ENCODE measurements at places on chromosomes 12 and 14. TPM values are rescaled to one million over a fixed set of nuclear protein-coding genes. Genes with fewer than 3 reads are reported as not detected.

DNA sequence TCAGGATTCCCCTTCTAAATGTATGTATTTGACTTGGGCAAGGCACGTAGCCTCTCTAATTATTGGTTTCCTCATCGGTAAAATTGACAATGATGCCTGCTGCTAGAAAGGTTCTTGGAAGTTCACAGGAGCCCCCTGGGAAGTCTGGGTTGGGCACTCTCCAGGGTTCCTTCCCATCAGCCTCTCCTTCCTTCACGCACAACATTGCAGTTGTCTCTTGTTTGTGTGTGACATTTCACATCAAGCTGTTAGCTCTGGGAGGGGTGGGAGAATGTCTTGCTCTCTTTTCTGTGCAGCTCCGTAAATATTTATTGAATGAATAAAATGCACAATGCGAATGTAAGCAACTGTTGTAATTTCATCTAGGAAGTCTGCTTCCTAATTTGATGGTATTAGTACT, 153.2 kb upstream of the PRICKLE1 start:
- no peak for DNase-seq

DNA sequence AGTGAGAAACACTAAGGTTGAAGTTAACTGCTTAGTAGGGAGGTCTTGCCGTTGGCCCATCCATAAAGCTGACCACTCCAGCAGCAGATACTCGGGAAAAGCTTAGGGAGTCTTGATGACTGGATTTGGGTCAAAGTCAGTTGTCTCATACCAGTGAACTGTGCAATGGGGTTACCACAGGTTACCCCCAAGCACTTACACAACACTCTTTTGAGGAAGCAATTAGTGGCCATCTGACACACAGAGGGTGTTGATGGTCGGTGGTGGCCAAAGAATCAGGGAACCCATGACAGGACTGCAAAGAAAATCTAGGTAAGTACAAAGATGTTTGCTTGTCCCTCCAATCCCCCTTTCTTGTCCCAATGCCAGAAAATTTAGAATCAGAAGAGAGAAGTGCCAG, 410.2 kb downstream of the APAF1 start:
- no peak for DNase-seq

DNA sequence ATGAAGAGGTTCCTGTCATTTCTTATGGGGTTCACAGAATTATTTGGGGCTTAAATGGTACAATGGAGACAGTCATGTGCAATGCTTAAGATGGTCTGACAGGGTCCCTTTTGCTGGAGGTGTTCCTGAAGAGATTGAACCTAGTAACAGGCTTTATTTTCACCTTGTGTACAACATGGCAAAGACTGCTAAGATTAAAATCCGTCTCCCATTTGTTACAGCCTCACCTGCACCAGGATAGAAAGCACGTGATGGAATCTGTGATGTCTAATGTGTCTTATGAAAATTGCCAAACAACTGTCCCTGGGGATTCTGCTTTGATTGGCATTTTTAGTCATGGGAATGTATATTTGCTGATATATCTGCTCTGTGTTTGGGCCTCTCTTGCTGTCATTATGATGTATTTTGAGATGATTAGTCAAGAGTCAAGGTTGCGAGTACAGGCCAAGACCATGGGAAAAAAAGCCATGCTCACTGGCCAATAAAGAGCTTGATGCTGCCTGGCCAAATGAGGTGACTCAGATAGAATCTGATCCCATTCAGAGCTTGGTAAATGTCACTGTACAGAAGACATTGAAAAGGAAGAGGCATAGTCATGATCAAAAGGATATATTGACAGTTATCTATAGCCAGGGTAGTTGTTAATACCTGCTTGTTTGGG, 96.1 kb downstream of the FLRT2 start:
- no peak for DNase-seq

DNA sequence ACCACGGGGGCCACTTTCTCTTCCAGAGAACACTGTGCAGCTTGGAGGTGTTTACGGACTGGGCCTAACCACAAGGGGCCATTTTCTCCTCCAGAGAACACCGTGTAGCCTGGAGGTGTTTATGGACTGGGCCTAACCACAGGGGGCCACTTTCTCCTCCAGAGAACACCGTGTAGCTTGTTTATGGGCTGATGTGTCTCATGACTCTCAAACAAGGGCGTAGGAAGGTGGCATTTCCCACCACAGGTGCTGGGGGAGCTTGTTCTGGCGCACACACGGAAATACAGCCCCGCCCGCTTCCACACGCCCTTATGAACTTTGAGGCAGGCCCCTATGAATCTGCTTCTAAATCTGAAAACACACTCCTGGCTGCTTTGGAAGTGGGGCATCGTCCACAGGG, 174.6 kb upstream of the SFSWAP start:
- no peak for DNase-seq

DNA sequence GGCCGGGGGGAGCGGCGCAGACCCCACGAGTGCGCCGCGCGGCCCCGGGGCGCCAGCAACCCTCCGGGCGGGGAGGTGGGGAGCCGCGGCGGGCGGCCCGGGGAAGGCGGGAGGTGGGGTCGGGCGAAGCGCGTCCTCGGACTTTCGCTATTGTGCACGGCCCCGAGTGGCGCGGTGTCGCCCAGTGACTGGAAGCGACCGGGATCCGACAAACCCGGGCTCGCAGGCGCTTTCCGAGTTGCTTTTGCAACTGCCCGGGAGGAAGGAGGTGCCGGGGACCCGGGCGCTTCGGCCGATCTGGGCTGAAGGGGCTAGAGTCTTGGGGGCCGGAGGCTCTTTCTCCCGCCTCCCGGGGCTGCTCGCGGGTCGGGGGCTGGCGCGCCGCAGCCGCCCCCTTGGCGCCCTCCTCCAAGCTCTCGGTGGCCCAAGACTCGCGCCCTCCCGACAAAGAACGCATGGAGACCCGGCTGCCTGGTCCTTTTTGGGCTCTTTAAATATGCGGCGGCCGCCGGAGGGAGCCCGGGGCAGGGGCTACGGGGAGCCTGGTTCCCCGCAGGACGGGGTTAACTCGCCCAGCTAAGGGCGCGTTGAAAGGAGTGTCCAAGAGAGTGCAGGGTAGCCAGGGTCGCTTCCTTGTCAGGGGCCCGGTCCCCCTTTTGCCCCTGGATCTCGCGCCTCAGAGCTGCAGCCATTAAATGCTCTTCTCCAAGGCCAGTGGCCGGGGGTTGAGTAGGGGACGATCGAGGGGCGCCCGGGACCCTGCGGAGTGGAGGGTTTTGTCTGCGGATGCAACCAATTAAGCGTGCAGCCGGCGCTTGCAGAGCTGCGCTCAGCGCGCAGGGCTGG, 1.4 kb downstream of the HMGA2 start:
- no peak for DNase-seq

GRCh38 chr12:85466890-85467289, 186.9 kb downstream of the ALX1 start:
- no peak for DNase-seq

DNA sequence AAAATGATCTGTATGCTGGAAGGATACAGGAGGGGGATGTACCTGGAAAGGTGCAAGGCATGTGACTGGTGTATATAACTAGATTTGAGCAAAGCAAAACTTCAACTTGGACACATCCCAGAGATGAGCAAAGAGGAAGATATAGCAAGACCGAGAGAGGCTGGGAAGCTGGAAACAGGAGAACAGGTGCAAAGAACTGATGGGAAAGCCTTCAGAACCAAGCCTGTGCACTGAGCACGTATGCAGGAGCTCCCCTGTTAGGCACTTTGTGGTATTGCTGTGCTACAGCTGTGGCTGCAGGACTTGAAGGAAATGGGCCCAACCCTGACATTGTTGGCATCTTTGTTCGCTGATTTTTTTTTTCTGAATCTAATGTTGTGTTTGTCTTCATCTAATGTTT, 120.7 kb upstream of the PWP1 start:
- DNase-seq, result no peak

- DNase-seq, result no peak
These were observed 36.8 kb upstream of the PLEKHG6 start for GRCh38 chr12:6273541-6274230.

- no peak for DNase-seq
These were observed 9.9 kb downstream of the KRT83 start for GRCh38 chr12:52311285-52311648.

Gene RAB15
- 0.99 TPM for polyA plus RNA-seq

Gene MED13L
- polyA plus RNA-seq, result 12.5 TPM

Gene TMEM121
- polyA plus RNA-seq, result 2.2 TPM

Gene FAM222A
- 0.29 TPM for polyA plus RNA-seq

Gene HEBP1
- 37.3 TPM for polyA plus RNA-seq

Gene BBOF1
- 1.2 TPM for polyA plus RNA-seq
